ENCODE measurements at places on chromosomes 11 and 22.

- no peak for DNase-seq
Observed at GRCh38 chr11:91860661-91861060, 364.0 kb upstream of the FAT3 start.

GRCh38 chr11:2444821-2445745, at the start of gene KCNQ1:
TSS of gene KCNQ1 (plus strand) at chr11:2445008. CDS start at chr11:2445099, 91 bp downstream.
- no peak for DNase-seq

GRCh38 chr11:9180784-9181183, 84.4 kb downstream of the DENND5A start:
- DNase-seq: peak; percentile 17

DNA sequence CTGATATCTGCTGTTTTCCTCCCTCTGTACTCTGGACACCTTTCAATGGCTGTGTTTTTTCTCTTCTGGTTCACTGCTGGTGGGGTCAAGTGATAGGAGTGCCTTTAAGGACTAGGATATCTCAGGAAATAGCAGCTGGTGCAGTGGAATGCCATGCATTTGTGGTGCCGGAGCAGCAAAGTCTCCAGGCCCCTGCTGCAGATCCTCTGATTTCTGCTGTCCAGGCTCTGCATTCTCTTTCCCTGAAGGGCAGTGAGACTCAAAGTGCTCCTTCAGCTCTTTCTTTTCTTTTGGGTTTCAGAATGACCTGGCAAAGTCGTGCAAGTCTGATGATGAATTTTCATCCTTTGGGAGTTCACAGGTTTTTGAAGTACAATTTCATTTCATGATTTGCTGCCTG, 774.3 kb downstream of the FAM181B start:
- no peak for DNase-seq

GRCh38 chr11:7528514-7529049, 14.8 kb downstream of the PPFIBP2 start:
- DNase-seq: no peak

DNA sequence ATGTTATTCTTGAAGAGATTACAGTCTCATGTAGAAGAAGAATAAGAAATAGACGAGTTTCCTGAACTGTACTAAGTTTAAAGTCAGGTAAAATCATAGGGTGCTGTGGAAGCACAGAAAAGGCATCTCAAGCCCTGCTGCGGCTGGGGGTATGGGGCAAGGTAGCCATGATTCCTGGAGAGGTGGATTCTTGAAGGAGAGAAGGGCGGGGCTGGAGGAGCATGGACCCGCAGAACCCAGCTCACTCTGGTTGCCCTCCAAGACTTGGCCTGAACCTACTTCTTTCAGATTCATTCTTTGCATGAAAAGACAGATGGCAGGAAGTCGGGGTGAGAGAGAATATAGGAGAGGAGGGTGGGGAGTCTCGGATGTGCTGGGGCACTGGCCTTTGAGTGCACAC, 57.8 kb downstream of the OPCML start:
- no peak for DNase-seq

DNA sequence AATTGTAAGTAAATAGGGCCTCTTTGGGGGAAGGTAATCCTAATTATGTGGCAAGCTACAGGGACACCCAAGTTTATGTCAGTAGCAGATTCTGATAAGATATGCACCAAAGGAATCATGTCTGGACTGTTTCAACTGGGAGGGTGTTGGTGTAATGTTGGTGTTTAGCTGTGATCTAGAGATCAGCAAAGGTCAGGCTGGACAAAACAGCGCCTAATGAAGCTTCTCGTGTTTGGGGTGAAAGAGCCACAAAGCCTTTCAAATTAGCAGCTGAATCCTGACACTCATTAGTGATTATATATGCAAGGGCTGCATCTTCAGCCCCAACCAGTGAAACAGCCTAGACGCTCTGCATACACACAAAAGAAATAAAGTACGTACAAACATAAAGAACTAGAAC, 106.3 kb downstream of the MPPED2 start:
- no peak for DNase-seq

- DNase-seq: no peak
Observed at GRCh38 chr11:72202571-72202970, 10.6 kb downstream of the FOLR1 start.

- peak; percentile 89 for DNase-seq
Observed at GRCh38 chr22:26658671-26659478, 1.5 kb downstream of the MIAT start.

DNA sequence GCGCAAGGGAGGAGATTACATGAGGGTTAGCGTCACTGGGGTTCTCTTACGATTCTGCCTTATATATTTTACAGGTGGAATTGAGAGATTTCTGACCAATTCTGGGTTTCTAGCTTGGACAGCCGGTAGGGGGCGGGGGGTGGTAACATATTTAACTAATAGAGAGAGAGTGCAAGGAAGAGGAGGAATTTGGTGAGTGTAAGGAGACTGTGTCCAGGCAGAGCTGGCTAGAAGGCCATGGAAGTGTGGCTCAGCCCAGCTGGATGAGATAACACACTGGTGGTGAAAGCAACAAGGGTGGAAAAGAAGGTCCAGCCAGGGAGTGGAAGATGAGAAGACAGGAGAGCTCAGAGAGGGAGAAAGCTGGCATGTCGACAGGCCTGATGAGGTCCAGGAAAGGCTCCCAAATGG, 56.5 kb downstream of the ST3GAL4 start:
- DNase-seq: no peak

GRCh38 chr11:113828191-113828590, 47.2 kb downstream of the USP28 start:
- DNase-seq: no peak

GRCh38 chr11:10798330-10798928, 10.3 kb downstream of the EIF4G2 start:
- no peak for DNase-seq

- no peak for DNase-seq
Observed at GRCh38 chr11:118213201-118213600, 11.6 kb downstream of the JAML start.

- DNase-seq: peak; percentile 47
Observed at GRCh38 chr11:25163421-25163820, 666.6 kb downstream of the LUZP2 start.

DNA sequence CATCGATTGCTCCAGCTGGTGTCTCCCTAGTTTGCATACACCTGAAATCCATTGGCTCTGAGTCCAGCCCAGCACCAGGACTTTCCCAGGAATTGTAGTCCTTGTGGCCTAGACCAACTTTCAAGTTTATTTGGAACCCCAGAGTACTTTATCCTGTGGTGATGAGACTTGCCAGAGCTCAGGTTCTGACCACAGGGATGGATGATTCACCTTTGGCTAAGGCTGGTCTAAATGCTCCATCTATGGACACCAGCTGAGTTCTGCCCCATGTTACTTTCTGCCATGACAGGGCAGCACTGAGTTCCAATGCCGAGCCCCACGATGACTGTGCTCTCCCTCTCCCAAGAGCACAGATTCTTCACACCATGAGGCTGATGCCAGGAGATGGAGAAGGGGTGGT, 17.3 kb upstream of the INSC start:
- no peak for DNase-seq

DNA sequence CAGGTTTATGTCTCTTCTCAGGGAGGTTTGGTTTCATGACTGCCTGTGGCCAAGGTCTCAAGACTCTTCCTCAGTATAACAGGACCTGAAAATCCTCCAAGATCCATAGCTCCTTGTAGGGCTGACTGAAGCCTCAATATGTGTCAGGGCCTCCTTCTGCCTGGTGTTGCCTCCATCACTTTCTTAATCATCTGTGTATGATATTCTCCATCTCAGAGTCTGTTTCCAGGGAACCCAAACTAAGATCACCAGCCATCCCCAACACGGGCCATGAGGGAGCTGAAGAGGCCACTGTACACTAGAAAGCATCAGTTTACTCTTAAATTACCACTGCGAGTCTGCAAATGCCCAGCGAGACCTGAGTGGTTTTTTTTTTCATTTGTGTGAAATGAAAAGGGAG, 17.7 kb downstream of the GGTLC2 start:
- DNase-seq: no peak

DNA sequence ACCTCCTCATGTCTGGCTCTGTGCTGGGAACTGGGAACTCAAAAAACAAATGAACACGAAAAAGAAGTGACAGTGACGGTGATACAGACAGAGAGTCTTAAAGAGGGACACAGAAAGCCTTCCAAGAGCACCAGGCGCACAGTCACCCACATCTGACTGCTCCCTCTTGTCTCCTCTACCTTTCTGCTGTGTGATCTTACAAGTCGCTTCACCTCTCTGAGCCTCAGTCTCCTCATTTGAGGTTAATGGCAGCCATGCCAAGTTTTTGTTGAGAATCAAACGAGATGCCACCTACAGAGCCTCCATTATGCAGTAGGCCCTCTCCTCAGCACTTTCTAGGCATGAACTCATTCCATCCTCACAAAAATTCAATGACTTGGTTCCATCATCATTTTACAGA, 3.7 kb downstream of the LRRC32 start:
- DNase-seq: no peak

- no peak for DNase-seq
Observed at GRCh38 chr11:17813391-17814059, 78.9 kb downstream of the KCNC1 start.
